ENCODE measurements at places on chromosomes 1 and 21.

DNA sequence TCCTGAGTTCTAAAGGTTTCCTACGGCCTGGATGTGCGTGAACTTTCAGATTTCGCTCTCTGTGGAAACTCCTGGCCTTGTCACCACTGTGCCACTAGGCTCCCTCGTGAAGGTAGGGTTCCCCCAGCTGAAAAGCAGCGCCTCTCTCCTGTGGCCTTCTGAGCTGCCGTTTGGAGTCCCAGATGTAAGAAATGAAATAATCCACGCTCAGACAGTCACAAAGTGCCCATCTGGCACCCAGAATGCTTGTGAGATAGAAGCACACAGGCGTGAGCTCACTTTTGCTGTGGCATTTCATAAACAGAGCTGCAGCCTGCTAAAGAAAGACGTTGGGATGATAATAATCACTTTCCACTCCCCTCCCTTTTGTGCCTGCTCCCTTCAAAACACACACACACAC, 65.8 kb downstream of the LMO4 start:
- DNase-seq: no peak

- no peak for DNase-seq
Observed at GRCh38 chr1:83012950-83013349, 986.0 kb downstream of the TTLL7 start.

- no peak for DNase-seq
Observed at GRCh38 chr1:8962812-8963530, 17.3 kb downstream of the CA6 start.

DNA sequence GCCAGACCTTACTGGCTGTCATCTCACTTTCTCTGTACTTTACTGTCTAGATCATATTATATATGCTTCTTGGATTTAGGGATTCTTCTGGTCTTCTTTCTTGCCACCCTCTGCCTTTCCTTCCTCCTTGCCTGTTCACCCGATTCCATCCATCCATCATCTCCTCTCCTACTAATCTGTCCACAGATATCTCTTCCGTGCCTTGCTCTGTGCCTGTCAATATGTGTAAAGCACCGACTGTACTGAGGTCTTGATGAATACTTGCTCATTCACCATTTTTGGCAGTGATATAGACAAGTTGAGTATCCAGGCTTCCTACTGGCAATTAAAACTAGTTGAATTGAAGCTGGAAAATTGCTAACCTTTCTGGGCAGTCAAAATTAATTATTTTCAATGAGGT, 8.1 kb downstream of the FMN2 start:
- no peak for DNase-seq

- no peak for DNase-seq
Observed at GRCh38 chr1:2303016-2303775, 75.1 kb downstream of the SKI start.

GRCh38 chr21:38597421-38597820, 99.1 kb upstream of the ERG start:
- DNase-seq: no peak

GRCh38 chr1:171883849-171884248, 42.6 kb downstream of the DNM3 start:
- no peak for DNase-seq

DNA sequence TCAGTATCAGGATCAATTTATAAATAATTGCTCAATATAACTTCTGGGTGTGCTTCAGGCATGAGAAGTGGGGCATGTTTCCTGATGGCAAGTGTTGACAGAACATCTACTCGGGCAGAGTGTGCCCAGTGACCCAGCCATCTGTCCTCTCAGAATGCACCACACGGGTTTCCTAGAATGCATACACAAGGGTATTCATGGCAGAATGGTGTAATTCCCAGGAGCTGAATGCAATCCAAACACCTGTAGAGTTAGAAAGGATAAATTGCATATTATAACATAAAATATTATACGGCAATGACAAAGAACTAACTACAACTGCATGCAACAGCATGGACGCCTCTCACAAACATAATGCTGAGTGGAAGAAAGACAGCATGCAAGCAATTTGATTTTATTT, 391.9 kb downstream of the SIPA1L2 start:
- no peak for DNase-seq

DNA sequence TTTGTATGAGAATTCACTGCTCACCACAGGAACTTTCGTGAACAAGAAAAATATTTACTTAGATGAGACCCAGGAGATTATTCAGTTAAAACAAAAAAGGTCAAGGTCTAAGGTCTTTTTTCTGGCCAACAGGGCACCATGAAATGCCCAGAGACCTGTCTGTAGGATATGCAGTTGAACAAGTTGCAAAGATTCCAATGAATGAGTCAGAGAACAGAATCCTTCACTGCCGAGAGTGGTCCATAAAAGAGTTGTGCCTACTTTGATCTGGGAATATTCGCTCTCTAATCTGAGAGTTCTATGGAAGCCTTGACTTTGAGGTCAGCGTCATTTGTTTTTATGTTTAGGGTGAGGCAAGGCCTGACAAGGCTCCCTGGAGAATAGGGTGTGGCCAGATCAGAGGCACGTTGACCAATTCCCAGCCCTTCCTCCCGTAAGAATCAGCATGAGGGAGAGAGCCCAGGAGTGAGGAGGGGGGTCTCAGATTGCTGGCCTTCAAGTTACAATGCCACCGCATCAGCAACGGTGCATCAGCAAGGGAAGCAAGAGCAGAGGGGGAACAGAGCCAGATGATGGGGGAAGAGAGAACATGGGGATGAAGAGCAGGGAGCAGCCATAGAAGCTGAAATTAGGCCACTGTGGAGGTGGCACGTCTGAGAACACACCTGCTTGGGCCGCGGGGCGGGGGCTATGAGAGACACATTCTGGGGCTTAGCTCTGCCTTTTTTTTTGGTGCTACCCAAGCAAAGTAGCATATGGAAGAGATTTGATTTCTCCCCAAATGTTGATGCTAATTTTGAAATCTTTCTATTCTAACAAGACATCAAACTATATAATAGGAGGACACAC, 206.4 kb upstream of the RAB4A start:
- no peak for DNase-seq

DNA sequence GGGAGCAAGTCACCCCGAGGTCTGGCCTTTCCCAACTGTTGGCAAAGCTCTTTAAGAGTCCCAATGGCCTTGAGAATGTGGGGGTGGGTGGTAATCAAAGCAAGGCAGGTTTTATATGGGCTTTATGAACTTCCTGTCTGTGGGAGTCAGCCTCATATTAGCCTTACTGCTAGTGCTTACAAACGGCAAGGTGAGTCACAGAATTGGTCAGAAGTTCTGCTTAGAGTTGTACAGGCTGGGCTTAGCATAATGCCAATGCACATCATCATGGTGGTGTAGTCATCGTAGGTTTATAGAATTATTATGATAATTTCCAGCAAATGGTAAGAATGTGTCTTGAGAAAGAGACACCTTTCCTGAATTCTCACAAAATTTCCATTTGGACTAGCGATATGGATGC, 192.7 kb upstream of the KIAA0040 start:
- no peak for DNase-seq

DNA sequence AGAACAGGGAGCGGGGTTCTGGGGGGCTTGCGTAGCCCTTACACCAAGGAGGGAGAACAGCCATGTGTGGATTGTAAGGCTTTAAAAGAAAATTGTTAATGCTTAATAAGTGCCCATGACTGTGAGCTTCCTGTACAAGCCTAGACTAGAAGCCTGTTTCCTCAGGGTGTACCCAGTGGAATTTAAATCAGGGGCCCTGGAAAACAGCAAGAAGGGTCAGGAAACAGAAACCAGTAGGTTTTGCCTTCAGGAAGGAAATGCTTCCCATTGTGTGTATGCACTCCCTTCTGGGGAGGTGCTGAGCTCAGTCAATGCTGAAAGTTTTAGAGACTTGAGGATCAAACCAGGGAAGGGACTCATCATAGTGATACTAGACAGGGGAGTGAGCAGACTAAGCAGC, 12.7 kb downstream of the UTP11 start:
- no peak for DNase-seq

GRCh38 chr1:61140778-61141177, 58.4 kb downstream of the NFIA start:
- no peak for DNase-seq

DNA sequence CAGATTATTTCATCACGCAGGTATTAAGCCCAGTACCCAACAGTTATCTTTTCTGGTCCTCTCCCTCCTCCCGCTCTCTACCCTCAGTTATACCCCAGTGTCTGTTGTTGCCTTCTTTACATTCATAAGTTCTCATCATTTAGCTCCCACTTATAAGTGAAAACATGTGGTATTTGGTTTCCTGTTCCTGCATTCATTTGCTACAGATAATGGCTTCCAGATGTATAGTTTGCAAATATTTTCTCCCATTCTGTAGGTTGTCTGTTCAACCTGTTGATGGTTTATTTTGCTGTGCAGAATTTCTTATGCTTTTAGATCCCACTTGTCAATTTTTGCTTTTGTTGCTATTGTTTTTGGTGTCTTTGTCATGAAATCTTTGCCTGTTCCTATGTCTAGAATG, 21.1 kb upstream of the KCNH1 start:
- DNase-seq: no peak

DNA sequence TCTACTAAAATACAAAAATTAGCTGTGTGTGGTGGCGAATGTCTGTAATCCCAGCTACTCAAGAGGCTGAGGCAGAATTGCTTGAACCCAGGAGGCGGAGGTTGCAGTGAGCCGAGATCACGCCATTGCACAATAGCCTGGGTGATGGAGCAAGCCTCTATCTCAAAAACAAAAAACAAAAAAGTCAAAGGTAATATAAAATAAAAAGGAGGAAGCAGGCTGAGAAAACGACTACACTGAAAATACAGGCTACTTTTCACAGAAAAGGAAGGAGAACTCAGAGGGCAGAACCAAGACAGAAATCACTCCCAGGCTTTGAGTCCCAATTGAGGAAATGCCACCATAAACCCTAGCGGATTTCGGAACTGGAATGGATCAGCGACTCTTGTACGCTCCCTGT, 5.9 kb upstream of the A3GALT2 start:
- DNase-seq: no peak

DNA sequence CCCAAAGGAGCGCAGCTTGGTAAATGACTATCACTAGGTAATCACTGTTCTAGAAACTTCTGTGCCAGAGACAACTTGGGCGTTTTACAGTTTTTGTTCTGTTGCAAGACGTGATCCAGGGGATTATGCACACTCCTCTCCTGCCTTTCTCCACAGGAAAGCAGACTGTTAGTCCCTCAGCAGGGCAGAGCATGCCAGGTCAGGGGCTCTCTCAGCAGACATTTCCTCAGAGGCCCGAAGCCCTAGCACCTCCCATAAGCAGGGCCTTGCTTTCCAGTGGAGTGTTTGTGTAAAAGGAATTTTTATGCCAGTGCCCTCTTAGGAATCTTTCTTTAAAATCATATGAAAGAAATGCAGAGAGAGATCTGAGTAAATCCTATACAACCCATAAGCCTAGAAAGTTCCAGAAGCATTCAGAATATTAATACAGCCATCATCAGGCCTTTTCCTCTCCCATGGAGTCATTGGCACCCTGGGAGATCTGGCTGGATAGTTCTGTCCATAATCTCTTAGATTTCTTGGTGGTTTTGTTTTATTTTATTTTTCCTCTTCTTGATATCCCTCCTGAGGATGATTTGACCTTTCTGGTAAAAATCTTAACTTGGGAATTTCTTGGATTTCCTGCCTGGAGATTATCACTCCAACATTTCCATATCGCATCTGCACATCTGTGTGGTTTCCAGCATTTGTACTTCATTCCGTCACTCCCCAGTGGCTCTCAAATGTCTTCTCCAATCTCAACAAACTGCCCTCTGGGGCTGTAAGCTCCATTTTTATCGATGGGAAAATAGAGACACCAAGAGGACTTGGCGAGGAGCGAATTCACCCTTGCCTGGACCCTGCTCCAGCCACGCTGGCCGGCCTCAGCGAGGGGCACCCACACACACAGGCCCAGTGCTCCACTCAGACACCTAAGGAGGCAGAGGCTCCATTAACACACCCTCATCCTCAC, 116.1 kb downstream of the PSMG1 start:
- DNase-seq: no peak

- no peak for DNase-seq
Observed at GRCh38 chr1:235639226-235640205, 10.1 kb downstream of the GNG4 start.

DNA sequence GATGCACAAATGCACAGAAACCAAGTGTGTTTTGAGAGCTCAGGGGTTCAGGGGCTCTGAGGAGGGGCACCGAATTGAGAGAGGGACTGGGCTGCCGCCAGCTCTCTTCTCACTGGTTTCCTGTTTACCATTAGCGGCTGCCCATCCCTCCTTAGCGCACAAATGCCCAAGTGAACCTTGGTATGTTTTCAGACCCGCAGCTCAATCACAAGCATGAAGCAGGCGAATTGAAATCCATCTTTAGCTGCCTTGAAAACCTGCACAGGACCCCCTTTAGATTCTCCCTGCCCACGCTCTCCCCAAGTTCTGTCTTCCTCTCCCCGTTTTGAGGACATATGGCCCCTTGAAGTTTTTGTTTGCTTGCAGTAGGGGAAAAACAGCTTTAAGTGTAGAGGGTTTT, 61.1 kb upstream of the ACOT11 start:
- DNase-seq: no peak

DNA sequence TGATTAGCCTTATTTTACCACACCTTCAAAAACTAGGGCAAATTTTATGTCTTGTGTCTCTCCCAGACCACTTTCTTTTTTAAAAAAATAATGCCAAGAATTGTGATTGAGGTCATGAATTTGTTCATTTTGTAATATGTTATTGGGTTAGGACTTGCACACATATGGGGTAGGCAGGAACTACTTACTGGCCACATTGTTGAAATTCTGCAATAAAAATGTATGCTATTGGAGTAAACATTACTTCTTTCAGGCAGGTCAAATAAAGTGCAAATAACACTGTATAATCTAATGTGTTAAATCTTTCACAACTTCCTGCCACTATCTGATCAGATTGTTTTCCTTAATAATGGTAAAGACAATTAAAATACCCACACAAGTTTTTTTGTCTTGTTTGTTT, 166.6 kb upstream of the COL11A1 start:
- DNase-seq: no peak

GRCh38 chr1:16321176-16321867, 31.0 kb downstream of the FBXO42 start:
- no peak for DNase-seq

- DNase-seq: no peak
Observed at GRCh38 chr1:93164816-93165215, 15.4 kb downstream of the TMED5 start.

DNA sequence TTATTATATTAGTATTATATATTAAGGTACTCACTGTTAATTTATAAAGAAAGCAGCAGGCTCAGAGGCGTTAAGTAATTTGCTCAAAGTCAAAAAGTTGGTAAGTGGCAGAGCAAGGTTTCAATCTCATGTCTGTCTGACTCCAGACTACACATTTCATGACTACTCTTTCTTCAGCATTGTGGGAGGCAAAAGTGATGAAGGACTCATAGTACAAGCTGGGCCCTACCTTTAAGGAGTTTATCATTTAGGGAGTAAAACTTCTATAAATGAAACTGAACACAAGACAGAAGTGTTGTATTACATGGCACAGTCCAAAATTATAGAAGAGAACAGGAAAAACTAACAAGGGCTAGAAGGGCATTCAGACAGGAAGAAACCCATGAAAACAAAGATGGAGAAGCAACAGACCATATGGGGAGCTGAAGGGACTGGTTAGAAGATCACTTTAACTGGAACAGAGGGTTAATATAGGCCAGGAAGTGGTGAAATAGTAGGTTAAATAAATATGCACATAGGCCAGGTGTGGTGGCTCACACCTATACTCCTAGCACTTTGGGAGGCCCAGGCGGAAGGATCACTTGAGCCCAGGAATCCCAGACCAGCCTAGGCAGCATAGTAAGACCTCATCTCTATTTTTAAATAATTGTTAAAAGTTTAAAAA, 11.5 kb downstream of the SORT1 start:
- no peak for DNase-seq

- no peak for DNase-seq
Observed at GRCh38 chr21:42221581-42222345, 2.8 kb downstream of the ABCG1 start.
